Stimulated activated CD8-positive, alpha-beta memory T cell treated with anti-CD3 and anti-CD28 coated beads, Interleukin-4, amount 100 ng/mL, for 4 hours (primary cell): ENCODE measurements at places on chromosomes 7 and 10.

- no peak for DNase-seq
Measured at GRCh38 chr7:134527979-134528371, 608 bp downstream of the AKR1B10 start.

DNA sequence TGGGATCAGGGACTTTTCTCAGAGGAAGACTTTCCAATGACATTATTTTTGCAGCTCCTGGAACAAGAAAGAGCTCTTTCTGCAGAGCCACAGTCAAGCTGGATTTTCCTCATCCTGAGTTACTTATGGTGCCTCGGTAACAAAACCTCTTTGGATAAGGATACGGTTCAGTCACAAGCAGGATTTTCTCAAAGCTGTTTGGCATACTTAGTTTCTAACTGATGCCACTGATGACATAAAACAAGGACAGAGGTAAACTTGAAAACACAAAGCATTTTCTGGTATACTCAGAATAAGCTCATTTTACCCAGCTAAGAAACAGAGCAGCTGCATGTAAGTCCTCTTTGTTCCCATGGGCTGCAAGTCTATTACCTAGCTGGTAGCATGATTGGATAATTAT is 340.9 kb upstream of the MEOX2 start:
- no peak for DNase-seq

DNA sequence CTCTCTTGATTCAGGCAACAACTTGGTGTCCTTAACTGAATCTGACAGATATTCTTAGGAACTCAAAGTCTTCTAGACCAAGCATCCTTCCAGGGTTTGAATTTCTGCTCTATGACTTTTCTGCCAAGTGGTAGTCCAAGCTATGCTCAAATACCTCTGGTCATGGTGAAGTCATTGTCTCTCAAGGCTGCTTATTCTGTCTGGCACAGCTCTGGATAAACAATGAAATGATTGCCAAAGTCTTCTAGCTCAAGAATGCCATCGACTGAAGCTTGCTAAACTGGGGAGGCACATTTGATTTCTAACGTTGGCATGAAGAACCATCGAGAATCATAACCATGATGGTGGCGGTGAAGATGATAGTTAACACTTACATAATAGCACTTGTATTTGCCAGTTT is 116.2 kb upstream of the MKX start:
- DNase-seq, result no peak

- DNase-seq, result no peak
Measured at GRCh38 chr7:27251652-27252590, 9.3 kb downstream of the EVX1 start.

- DNase-seq, result no peak
Measured at GRCh38 chr7:150947761-150948651, 30.1 kb downstream of the KCNH2 start.

- no peak for DNase-seq
Measured at GRCh38 chr10:103663802-103664201, 170.3 kb downstream of the NEURL1 start.

GRCh38 chr10:103679096-103679790 is 176.1 kb downstream of the SH3PXD2A start:
- DNase-seq, result no peak

DNA sequence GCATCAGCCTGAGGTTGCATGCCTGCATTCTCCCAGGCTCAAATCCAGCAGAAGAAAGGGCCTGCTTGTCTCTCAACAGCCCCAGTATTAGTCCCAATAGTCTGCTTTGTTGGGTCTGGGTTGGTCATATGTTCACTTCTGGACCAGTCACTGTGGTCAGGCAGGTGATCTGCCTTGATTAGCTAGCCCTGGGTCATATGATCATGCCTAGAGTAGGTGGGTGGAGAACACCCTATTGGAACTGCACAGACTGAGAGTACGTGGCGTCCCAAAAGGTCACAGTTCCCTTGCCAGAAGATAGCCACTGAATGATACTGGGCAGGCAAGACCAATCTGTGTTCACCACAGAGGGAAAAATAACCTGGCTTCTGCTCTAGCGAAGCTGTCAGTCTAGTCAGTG is 80.1 kb downstream of the SH2D4B start:
- DNase-seq, result no peak

- no peak for DNase-seq
Measured at GRCh38 chr10:92914478-92915325, 66.4 kb downstream of the EXOC6 start.

GRCh38 chr10:17662193-17663138 is 18.5 kb downstream of the STAM start:
- DNase-seq, result no peak

DNA sequence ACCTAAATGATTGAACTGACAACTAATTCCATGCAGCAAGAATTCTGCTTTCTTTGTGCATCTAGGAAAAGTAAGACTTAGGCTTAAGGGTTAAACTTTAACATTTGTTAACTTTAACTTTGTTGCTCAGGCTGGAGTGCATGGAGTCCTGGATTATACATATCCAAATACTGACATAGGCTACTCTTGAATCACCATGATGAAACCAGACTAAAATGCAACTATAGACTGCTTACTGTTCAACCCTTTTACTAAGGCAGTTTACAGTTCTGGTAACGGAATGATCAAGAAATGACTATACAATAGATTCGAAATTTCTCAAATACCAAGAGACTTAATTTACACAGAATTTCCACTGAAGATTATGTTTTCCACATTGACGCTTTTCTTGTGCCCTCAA is 52.0 kb downstream of the PUS7 start:
- DNase-seq, result no peak

DNA sequence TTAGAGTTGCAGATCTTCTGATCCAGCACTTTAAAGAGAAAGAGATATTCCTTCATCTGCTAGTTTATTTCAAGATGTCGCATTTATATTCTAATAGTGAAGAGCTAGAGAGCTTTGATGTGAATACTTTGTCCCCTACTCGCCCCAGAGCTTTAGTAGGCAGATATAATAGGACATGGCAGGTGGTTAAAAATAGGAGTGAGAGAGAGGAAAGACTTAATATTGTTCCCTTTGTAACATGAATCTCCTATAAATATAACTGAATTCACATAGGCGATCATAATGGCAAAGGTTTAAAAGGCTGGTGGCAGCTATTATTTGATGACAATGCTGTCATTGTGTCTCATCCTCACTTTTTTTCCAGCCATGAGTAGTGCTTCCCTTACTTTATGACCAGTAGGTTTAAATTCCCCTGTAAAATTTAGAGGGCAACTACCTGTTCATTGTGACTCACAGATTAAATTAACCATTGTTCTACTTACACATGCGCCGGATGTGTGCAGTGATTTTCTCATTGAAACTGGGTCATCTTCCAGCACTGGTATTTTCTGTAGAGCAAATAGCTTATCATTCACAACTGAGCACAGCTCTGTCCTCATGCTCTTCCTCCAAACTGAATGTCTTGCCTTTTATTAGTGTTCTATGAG is 906.7 kb upstream of the CELF2 start:
- DNase-seq, result no peak

- DNase-seq, result no peak
Measured at GRCh38 chr7:37112218-37112617, 336.4 kb downstream of the ELMO1 start.

DNA sequence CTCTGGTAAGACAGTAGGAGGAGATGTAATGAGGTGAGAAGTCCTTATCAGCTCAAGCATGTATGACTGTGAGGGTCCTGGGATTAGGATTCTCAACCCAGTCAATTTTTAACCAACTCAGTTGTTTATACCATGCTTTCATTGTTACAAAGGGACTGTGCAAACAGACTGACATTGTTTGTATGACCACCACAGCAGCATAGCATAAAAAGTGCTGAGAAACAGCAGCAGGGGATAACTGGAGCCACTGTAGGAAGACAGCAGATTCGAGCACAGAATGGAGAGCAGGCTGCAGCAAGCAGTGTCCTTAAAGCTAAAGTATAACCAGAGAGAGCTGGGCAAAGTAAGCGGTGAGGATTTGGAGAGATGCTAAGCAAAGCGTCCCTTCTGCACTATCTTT is 829.5 kb downstream of the REEP3 start:
- DNase-seq, result no peak

DNA sequence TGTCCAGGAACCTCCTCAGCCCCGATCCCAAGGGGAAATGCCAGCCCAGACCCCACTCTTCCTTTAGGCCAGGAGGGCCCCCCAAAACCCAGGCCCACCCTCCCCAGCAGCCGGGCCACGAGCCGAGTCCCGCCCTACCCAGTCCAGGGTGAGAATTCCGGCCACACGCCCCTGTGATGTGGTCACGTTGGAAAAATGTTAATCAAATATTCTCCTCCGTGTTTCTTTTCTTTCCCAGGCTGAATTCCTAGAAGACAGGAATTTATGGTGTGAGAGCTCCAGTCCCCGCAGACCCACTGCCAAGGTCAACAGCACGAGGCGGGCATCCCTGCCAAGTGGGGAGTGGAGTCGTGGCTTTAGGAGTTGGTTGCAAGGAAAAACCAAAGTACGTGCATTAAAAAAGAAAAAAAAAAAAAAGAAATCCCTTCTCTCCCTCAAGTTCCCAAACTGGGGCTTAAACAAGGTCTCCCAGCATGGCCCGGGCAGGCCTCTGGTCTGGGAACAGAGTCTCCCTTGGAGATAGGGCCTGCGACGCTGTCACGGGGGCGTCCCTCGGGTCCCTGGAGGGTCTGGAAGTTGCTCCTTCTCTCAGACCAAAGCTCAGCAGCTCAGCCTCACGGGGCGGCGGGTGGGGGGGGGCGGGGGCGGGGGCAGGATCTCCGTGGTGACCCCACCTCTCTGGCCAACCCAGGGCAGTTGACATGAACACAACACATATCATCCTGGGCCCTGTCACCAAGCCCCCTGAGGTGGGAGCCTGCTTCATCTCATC is 28.1 kb upstream of the ELN start:
- DNase-seq, result no peak

DNA sequence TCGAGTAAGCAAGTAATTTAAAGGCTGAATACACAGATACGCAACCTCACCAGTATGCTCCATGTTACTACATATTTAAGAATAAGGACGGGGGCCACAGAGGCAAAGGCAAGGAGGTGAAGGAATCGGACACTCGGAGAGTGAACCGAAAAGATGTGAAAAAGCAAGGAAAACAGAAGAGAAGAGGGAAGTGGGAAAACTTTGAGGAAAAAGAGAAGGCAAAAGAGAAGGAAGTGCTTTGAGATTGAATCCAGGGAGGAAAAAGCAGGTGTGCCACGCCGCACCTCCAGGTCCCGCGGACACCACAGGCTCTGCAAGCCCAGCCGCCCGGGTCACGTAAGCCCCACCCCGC is 367 bp upstream of the AVL9 start:
- no peak for DNase-seq

GRCh38 chr7:127715901-127716300 is 63.9 kb downstream of the SND1 start:
- no peak for DNase-seq

GRCh38 chr10:28302012-28302637 is 739 bp downstream of the MPP7 start:
- DNase-seq, result no peak

GRCh38 chr7:140219672-140220524 is 43.1 kb upstream of the KDM7A start:
- DNase-seq, result no peak

GRCh38 chr10:97274828-97275227 is 17.6 kb downstream of the ARHGAP19 start:
- DNase-seq, result no peak

- DNase-seq, result peak; percentile 79
Measured at GRCh38 chr10:101587725-101588653, at the start of the genes DPCD and POLL. DPCD (plus strand) TSS chr10:101588321; CDS start chr10:101588337, 16 bp downstream. POLL (minus strand) TSS chr10:101588257; CDS start chr10:101587360, 897 bp downstream.

DNA sequence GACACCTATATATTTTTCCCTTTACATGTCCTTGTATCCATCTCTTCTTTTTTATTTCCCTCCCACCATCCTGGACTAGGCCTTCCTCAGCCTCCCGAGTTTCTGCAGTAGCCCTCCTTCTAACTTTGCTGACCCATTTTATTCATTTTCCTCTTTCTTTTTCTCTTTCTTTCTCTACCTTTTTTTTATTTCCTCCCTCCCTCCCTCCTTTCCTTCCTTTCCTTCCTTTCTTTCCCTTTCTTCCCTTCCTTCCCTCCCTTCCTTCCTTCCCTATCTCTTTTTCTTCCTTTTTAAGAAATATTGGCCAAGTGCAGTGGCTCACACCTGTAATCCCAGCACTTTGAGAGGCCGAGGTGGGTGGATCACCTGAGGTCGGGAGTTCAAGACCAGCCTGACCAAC is 9.7 kb upstream of the CAMK2G start:
- DNase-seq, result no peak

DNA sequence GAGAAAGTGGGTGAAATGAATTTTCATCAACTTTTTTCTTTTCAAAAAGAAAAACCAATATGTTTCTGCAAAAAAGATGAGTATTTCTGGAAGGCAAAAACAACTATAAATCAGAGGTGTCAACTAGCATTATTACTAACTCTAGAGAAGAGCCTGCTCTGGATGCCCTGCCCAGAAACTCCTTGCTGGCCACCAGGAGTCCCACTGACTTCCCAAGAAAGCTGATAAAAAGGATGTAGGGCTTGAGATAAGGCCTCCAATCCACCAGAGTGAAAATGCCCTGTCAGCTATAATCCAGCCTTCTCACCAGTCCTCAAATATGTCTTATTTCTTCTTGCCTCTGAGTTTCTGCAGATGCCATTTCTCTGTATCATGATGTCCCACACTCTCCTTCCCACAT is 16.7 kb upstream of the FZD1 start:
- no peak for DNase-seq

DNA sequence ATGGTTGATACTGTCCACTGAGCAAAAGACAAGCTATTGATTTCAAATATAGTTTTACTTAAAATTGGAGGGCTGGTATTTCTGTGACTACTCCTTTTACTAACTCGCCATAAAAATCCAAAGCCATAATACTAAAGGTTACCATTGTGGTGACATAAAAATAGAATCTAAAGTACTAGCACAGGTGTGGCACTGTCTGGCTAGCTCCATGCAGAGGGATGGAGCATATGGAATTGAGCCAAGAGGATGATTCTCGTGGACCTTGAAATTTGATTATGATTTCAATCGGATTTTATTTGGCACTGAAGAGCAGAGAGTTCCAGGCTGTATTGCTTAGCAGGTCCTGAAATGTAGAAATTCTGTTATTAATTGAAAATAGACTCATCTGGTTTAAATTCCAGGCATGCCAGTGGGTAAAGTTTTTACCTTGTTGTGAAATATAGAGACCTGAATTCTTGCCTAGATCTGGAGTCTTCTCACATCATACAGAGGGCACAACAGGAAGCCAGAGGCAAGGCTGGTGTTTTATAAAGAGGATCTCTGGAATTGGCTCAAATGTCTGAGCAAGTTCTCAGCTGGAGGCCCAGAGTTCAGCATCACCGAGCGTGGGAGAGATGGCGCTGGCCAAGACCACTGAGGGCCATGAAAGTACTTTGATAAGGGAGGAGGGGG is 29.9 kb upstream of the DLD start:
- DNase-seq, result no peak

DNA sequence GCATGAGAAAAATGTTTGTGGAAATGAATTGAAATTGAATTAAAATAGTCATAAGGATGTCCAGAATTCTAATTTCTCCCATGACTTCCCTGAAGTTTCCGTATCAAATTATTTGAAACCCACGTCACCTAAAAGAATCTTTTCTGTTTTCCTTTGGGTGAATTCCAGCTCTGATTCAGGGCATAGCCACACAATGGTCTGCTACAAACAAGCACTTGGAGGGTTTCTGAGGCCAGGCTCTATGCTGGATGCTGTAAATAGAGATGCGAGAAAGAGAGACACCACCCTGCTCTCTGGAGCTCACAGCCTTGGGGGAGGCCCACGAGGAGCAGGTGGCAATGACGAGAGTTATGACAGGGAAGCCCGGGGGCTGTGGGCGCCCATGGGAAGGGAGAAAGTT is 33.6 kb downstream of the GHRHR start:
- no peak for DNase-seq
